Amniotic epithelial cell (primary cell): ENCODE measurements at places on chromosomes 7 and 10.

- no peak for DNase-seq
Observed at GRCh38 chr10:124942317-124943169, 620 bp downstream of the ZRANB1 start.

GRCh38 chr10:106931159-106931852 lies 233.2 kb downstream of the SORCS1 start:
- DNase-seq = no peak

- DNase-seq = no peak
Observed at GRCh38 chr10:61342858-61343572, 110.2 kb downstream of the TMEM26 start.

DNA sequence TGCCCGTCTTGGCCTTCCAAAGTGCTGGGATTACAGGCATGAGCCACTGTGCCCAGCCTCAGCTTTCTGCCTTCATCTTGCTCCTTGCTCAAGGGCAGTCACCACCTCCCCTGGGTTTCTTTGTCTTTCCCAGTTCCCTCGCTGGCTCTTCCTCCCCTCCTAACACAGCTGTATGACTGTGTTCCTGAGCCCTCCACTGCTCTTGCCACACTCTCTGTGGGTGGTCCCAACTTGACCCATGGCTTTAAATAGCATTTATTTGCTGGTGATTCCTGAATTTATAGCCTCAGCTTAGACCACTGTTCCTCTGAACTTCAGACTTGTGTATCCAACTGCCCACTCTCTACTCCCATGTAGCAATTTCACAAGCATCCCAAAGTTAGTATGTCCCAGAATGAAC lies 181.3 kb downstream of the BAMBI start:
- peak; percentile 16 for DNase-seq

DNA sequence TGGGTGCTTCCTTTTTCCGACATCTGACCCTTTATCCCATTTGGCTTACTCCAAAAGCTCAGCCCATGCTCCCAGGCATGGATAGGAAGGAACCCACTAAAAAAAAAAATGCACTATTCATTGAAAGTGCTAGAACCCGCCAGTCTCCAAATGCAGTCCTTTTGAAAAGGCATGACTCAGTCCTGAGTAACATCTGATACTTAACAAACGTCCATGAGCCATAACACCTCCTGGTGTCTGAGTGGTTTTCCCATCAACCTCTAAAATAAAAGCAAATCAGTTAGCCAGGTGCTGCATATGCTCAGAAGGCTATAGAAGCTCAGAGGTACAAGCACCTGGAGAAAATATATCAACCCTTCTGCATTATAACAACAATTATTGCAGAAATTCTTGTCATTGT lies 45.0 kb upstream of the CACUL1 start:
- DNase-seq = peak; percentile 42

DNA sequence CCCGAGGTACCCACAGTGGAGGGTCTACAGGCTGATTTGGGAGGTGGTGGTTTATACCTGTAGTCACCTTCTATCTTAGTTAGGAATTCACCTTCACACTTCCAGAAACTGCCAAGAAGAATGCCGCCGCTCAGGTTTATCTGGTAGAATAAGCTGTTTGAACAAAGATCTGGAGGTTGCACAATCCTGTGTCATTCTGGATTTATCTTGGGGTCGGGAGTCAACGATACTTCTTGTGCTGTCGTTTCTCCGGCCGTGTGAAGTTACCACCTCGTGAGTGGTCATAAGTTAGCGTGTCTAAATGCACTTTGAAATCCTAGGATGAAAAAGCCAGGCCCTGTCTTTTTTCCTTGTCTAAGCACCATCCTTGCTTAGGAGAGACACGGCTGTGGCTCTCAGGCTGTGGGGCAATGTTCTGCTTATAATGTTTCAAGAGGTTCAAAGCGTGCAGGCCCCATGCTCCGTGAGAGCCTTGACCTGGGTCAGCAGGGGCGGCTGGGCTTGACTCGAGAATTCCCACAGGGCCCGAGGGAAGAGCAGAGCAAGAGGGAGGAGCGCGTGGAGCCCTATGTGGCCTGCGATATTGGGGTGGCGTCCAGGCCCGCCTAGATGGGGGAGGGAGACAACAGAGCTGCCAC lies 35.5 kb downstream of the GRIFIN start:
- DNase-seq = peak; percentile 81
